Ovary (tissue), 10 donors: ENCODE measurements at places on chromosomes 3 and 15. TPM values are rescaled to one million over a fixed set of nuclear protein-coding genes. Genes with fewer than 3 reads are reported as not detected.

Gene C3orf85
- not detected for total RNA-seq

GRCh38 chr15:31502541-31503229, 176.1 kb downstream of the KLF13 start:
- no peak for DNase-seq

DNA sequence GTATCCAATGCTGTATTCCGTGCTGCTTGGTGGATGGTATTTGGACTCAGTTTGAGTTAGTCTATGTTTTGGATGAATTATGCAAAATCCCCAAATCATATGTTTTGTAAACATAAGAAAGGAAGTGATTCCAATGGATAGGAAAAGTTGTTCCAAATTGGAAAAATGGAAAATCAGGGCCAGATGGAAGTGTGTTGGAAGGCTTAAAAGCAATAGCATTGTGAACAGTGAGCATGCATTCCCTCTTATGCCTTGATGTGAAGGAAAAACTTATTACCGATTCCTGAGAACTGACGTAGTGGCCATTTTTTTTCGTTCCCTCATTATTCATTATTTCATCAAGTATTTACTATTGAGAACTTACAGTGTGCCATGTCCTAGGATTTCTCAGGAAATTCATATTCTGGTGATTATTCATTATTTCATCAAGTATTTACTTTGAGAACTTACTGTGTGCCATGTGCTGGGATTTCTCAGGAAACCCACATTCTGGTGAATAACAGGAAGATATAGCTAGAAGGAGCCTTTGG, 144.1 kb upstream of the TPRG1 start:
- no peak for DNase-seq

DNA sequence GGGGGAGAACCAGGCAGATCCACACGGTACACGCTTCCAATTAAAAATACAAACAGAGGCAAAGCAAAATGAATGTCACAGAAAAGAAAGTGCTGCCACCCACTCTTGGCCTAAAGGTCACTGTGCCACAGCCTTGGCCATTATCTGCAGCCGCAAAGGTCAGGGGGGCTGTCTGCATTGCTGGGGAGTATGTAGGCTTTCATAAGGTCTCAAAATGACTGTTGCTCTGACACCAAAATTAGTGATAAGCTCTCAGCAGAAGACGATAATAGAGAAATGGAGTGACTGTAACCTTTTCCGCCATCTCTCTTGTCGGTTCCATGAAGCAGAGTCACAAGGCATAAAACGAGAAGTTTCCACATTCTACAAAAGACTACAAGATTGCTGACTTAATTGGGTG, 374.2 kb upstream of the ICE2 start:
- DNase-seq = no peak

DNA sequence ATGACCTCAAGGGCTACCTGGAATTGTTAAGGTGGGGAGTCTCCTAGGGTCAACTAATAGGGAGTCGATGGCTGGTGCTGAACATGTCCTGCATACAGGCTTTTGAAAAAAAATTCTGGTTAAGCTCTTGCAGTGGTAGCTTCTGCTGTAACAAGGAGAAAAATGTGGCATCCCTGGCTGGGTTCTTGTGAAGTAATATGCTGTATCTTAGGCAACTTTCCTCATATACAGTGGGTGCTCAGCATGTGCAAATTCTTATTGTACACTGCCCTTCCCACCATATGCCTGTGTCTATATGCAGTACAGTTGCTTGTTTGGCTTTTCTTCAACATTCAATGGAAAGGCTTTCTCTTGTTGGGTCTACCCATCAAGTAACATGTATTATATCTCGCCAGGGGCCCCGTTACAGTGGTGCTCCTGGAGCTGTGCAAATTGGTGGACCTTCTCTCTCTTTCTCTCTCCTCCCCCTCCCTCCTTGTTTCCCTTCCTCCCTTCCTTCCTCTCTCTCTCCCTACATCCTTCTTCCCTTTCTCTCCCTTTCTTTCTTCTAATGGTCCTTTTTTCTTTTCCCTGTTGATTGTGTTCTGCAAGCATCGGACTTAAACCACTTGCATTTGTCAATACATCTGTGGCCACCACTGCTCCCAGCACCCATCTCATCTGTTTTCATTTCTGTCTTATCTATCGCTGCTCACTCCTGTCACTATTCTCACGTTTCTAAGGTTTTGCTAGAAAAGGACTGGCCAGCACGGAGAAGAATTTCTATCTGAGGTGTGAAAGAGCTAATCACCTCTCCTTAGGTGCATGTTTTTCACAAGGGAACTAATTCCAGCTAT, 35.2 kb downstream of the TGFBR2 start:
- DNase-seq = no peak

DNA sequence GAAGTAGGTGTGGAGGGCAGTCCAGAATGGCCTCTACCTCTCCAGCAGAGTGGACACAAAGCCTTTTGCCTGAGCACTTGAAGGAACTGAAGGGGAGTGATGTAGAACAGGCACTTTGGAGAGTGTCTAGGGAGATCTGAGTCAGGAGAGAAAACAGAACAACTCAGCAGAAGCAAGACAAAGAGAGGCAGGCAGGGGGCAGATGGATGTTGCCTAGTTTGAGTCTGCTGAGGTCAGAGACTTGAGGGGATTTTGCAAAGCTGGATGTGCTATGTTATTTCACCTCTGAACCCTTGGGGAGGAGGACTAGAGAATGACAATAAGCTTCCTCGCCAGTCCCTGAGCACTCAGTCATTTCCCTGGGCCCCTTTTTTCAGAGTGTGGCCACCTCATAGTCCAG, 366.4 kb downstream of the EPHB1 start:
- no peak for DNase-seq

DNA sequence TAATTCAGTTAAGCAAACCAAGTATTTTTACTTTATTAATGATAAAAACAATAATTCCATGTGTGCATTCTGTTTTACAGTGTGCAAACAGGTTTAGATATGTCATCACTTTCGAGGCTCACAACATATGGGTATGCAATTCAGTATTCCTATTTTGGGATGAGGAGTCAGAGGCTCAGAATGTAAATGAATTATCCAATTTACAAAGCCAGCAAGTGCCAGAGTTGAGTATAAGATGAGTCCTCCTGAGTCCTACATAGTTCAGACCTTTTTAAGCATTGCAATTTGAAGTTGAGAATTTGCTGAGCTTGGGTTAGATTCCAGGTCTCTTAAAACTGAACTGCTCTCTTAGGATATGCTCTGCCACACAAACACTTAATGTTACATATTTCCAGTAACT, 424.2 kb upstream of the ROBO2 start:
- no peak for DNase-seq

DNA sequence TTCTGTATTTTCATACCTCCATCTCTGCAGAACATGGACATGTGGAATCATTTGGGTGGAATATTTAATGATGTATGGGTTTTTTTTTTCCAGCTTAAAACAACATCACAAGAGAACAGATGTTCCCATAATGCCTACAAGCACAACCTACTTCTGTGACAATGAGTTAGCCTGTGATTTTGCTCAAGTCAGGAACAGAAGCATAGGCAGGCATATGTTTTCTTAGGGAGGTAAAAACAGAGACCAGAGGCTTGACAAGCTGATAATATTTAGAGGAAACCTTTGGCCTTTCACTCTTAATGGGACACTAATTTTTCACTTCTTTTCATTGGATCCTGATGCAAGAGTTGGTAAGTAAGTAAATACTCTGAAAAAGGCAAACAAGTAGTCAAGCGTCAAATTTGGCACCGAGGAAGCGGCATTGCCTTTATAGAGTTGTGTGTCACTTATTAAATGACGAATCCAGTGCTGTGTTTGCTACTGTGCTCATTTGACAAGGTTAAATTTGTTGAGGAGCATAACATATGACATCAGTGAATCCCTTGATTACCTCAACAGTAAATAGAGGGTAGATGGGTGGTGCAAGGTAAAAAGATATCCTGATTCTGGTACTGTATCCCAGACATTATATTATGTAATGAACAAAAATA, 66.7 kb upstream of the RBMS3 start:
- no peak for DNase-seq

Gene ATP11B
- total RNA-seq = 56.2 TPM

Gene CAPN3
- 8.0 TPM for total RNA-seq

Gene LDHAL6B
- total RNA-seq = not detected

Gene DLEC1
- total RNA-seq = 3.9 TPM

- DNase-seq = no peak
Measured at GRCh38 chr3:9778143-9779074, 8.7 kb upstream of the CAMK1 start.

GRCh38 chr3:143531101-143531500, 317.2 kb downstream of the SLC9A9 start:
- DNase-seq = no peak

DNA sequence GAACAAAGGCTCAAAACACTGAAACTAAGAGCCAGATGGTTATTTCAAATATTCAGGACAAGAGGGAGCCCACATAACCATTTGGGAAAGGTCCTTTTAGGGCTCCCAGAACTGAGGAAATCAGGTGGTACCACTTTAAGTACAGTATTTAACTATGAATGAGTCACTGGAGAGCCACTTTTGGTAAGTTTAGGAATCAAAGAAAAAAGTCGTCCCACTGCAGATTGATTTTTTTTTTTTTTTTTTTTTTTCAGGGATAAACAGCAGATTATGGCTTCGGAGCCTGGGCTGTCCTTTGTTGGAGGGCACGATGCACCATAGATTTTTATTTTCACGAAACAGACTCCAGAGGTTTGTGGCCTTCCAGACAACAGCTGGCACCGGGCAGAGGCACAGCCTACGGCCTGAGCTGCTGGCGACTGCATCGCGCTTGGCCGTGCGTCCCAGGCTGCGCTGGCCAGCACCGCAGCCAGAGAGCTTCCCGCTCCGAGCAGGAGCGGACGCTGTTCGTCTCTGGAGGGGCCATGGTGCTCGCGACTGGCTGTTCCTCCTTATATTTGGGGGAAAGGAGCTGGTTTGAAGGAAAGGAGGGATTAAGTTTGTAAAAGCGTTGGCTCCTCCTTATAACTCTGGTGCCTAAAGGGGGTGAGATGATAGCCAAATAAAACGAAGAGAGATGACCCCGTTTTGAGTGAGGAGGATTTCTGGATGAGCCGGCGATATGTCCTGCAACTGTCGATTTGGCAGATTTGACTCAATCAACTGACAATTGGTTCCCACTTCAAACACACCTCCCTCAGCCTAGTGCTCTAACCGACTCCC, 152.9 kb upstream of the GOLIM4 start:
- DNase-seq = no peak

GRCh38 chr3:73422571-73422970, 202.2 kb downstream of the PDZRN3 start:
- DNase-seq = no peak

- DNase-seq = no peak
Measured at GRCh38 chr3:17672506-17672905, 69.9 kb downstream of the TBC1D5 start.

- DNase-seq = no peak
Measured at GRCh38 chr3:50689558-50689957, 14.8 kb downstream of the DOCK3 start.

DNA sequence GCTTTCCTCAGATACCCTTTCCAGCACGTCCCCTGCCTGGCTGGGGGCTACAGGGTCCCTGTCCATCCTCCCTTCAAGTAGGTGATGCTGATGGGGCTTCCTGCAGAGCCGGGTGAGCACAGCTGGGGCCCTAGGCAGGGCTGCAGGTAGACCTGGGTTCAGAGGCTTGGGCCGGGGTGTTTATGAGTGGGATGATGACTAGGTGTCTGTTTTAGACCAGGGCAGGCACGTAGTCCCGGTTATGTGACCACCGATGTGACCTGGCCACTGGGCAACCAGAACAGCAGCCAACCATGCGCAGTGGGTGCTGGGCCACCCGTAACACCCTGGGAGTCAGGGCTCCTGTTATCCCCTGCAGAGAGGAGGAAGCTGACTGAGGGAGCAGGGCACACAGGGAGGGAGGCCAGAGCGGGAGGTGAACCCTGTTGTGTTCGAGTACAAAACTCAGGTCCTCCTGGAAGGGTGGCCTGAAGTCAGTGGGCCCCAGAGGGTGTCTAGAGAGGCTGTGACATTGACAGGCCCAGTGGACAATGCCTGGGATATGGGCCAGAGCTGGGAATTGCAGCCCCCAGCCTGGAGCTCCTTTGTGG, 101.6 kb downstream of the PLXNA1 start:
- DNase-seq = no peak
